ENCODE measurements at places on chromosomes 12 and 14.

- DNase-seq: no peak
Measured at GRCh38 chr12:11545484-11546330, 103.8 kb upstream of the ETV6 start.

- no peak for DNase-seq
Measured at GRCh38 chr12:9673404-9674225, 4.1 kb downstream of the CLEC2D start.

- DNase-seq: no peak
Measured at GRCh38 chr12:124030008-124030407, 57.0 kb downstream of the ZNF664 start.

GRCh38 chr14:46108228-46108627 lies 543.4 kb downstream of the RPL10L start:
- DNase-seq: no peak

GRCh38 chr12:91139286-91139685 lies 28.0 kb upstream of the LUM start:
- no peak for DNase-seq

GRCh38 chr12:48126953-48127630 lies 7.9 kb downstream of the PFKM start:
- DNase-seq: no peak

DNA sequence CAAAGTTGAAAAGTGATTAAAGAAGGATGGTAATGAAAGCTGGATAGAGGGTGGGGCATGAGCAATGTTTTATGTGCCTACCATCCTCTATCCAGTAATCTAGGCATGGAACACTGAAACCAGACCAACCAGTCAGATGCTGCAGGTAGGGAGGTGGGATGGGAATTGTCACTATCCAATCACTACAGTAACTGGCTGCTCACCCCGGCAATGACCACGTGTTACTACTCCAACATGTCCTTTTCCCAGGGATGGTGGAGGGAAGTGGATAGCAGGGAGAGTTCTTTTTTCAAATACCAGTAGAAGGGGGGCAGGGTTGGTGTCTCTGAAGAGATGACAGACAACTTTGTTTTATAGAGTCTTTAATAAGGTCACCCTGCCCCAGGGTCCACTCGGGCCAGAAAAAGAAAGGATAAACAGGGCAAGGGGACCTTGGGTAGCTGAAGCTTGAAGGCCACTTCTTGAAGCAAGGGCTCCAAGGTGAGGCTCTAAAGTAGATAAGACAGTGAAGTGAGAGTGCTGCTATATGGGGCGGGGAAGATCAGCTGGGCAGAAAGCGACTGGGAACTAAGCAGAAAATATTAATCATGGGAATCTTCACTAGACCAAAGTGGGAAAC lies 14.7 kb upstream of the CDH24 start:
- DNase-seq: no peak

DNA sequence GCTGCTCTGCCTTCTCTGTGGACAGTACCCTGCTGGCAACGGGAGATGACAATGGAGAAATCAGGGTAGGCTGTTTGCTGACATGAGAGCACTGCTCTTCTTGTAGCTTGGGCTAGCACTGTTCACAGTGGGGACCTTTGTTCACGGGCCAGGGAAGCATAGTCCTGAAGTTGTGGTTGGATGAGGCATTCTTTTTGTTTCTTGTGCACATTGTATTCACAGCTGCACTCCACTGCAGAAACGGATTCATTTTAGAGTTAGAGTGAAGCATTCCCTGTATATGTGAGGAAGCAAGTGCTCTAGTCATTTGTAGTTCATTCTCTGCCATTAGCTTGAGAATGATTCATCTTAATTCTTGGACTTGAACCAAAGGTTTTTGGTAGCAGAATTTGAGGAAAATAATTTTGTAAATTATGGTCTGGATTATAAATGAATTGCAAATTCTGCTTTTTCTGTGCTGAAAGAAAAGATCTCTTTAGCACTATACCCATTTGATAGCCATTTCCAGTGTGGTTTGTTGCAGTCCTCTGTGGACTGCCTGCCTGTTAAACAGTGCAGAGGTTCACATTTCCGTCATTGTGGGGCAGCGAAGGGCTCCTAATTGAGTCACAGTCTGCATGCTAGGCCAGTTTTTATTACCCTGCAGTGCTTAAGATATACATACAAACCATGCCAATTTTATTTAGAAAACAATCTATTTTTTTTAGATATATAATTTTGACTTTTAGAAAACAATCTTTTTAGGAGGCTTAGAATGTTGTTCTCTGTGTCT lies 80.6 kb downstream of the APAF1 start:
- DNase-seq: no peak

DNA sequence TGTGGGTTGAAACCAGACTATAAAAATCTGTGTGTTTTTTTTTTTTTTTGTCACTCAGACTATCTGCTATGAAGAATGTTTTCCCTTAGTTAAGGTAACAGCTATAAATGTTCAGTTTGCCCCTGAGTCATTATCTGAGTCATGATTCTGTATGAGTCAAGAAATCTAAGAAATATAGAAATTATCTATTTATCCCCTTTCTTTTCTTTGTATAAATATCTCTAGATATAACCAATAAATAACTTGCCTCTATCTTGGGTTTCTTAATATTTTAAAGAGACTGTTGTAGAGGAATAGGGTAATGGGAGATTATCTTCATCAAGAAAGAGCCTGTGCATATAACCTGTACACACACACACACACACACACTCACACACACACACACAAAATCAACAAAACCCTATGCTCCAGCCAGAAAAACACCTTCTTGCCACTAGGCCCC lies 161.7 kb upstream of the EEA1 start:
- DNase-seq: no peak

DNA sequence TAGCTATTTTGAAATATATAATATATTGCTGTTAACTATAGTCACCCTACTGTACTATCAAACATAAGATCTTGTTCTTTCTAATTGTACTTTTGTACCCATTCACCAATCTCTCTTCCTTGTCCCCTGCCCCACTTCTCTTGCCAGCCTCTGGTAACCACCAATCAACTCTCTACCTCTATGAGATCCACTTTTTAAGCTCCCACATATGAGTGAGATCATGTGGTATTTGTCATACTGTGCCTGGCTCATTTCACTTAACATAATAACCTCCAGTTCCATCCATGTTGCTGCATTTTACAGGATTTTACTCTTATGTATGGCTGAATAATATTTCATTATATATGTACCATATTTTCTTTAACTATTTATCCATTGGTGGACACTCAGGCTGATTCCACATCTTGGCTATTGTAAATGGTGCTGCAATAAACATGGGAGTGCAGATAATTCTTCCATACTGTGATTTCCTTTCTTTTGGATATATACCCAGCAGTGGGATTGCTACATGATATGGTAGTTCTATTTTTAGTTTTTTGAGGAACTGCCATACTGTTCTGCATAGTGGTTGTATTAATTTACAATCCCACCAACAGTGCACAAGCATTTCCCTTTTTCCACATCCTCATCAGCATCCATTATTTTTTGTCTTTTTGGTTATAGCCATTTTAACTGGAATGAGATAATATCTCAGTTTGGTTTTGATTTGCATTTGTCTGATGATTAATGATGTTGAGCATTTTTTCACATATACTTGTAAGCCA lies 33.5 kb upstream of the SPIC start:
- DNase-seq: no peak

DNA sequence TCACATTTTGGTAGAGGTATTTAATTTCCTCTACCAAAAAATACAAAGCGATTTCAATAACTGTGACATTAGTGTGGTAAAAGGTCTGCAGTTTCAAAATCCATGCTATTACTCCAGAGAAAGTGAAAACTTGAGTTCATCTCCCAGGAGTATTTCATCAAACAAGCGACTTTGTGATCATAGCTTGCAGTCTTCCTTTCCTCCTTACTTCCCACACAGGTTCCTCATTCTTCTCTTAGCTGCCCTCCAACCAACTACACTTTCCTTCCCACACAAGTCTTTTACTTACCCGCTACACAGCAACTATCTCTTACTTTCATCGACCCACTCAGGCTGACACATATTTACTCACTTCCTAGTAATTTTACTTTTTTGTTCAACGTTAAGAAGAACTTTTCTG lies 413.4 kb upstream of the USP15 start:
- no peak for DNase-seq

DNA sequence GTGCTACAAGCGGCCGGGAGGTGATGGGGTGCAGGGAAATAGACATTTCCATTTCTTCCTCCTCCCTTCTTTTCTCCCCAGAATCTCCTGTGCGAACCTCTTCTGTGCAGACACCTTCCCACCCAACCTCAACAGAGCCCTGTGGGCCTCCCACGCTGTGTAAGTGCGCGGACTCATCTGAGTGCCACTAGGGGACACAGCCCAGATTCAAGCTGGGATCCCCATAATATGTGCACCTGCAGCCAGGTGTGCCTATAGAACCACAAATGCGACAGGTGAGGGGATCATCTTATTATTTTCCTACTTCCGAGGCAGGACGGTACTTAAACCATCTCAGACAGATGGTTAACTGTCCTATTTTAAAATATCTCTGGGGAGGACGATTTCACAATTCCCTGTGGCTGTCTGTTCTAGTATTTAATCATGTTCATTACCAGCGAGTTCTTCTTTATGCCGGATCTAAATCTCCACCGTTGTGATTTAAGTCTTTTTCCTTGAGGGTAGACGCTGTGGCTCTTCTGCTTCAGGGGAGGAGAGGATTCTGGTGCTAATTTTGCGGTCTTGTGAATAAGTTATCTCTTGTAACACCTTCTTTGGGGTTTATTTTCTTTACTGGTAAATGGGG lies 17.2 kb upstream of the CACNA1C start:
- no peak for DNase-seq

- peak; percentile 5 for DNase-seq
Measured at GRCh38 chr12:105279460-105280056, 43.6 kb upstream of the APPL2 start.

DNA sequence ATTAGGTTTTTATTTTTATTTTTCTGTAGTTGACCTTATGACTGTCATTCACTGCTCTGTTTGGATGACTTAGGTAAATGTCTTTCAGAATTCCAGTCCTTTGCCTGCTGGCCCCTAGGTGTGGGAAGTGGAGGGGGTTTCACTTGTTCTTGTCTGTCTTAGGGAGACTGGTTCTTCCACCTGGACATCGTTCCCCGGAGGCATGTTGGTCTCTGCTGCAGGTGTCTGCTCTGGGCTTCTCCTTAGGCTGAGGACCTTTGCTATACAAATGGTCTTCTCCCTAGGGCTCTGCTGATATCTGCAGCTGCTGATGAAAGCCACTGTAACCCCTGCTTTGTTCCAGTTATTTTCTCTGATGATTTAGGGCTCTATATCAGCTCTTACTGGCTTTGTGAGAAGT lies 97.1 kb downstream of the OTOGL start:
- DNase-seq: no peak

GRCh38 chr14:103267226-103267910 lies 66.7 kb upstream of the EIF5 start:
- no peak for DNase-seq

- no peak for DNase-seq
Measured at GRCh38 chr14:105118646-105119407, 49.7 kb downstream of the JAG2 start.

DNA sequence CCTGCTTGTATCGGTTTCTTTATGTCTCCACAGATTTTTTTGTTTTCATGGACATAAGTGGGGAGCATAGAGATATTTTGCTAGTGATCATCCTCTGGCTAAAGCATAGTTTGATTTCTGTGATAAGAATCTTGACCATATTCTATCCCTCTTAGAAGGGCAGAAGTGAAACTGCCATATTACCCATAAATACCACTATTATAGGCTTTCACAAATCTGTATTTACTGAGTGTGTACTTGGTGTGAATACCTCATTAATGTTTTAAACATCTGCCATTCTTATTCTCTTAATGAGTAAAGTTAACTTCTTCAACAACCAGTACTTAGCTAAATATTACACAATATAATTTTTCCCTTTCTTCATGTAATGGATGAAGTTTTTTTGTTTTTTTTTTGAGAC lies 16.1 kb downstream of the WNK1 start:
- DNase-seq: no peak

- no peak for DNase-seq
Measured at GRCh38 chr12:56991319-56992246, 14.8 kb downstream of the ZBTB39 start.

GRCh38 chr12:1011091-1011490 lies 20.1 kb downstream of the ERC1 start:
- DNase-seq: no peak

GRCh38 chr12:123233505-123234308 lies 471 bp downstream of the MTRFR start:
- DNase-seq: no peak
